A549 treated with CpdA at 1 μM for 4 hours (cell line): ENCODE measurements at places on chromosomes 13 and 19. TPM values are rescaled to one million over a fixed set of nuclear protein-coding genes. Genes with fewer than 3 reads are reported as not detected.

POLD1 gene
- 54.0 to 87.6 TPM (median 79.1 TPM) in 5 replicates for total RNA-seq

C13orf46 gene
- total RNA-seq: 0.16 to 0.24 TPM (median 0.22 TPM) in 5 replicates

SIGLEC5 gene
- total RNA-seq: not detected in 5 replicates

OR4F17 gene
- total RNA-seq: not detected in 5 replicates

C19orf12 gene
- 38.0 to 50.7 TPM (median 47.0 TPM) in 5 replicates for total RNA-seq

MCF2L gene
- 0.25 to 0.51 TPM (median 0.27 TPM) in 5 replicates for total RNA-seq

TEX29 gene
- total RNA-seq: 0.19 to 0.51 TPM (median 0.20 TPM) in 3 of 5 replicates, not detected in the others

FRY gene
- total RNA-seq: 0.02 to 0.08 TPM (median 0.03 TPM) in 4 of 5 replicates, not detected in the other

MBD3L3 gene
- not detected in 5 replicates for total RNA-seq

F10 gene
- 0.05 TPM in 1 of 5 replicates, not detected in the others for total RNA-seq
